ENCODE measurements at places on chromosomes 6 and 20. TPM values are rescaled to one million over a fixed set of nuclear protein-coding genes. Genes with fewer than 3 reads are reported as not detected.

Gene RNF144B
- 269 TPM for total RNA-seq

Gene EIF2S2
- 165 TPM for total RNA-seq

Gene SIRPB2
- total RNA-seq = 3.0 TPM

Gene BPIFA2
- not detected for total RNA-seq

Gene PHF20
- total RNA-seq = 25.7 TPM

Gene HUS1B
- total RNA-seq = 0.65 TPM

Gene SAMD3
- not detected for total RNA-seq

Gene MTO1
- total RNA-seq = 26.9 TPM

Gene AVP
- total RNA-seq = not detected

Gene PPP1R14C
- total RNA-seq = not detected

Gene POPDC3
- 1.3 TPM for total RNA-seq

Gene TMEM170B
- 3.6 TPM for total RNA-seq

Gene RSPH4A
- total RNA-seq = under 0.01 TPM

Gene MDC1
- total RNA-seq = 6.2 TPM

Gene SYCP2L
- total RNA-seq = not detected

Gene WFDC10A
- total RNA-seq = not detected

Gene SNRPB2
- total RNA-seq = 56.8 TPM

Gene ADGRB3
- total RNA-seq = under 0.01 TPM
